Amniotic stem cell (primary cell): ENCODE measurements at places on chromosomes 2 and 18.
A peak's percentile ranks its signal among the peaks of the same experiment; 100 is the strongest.

DNA sequence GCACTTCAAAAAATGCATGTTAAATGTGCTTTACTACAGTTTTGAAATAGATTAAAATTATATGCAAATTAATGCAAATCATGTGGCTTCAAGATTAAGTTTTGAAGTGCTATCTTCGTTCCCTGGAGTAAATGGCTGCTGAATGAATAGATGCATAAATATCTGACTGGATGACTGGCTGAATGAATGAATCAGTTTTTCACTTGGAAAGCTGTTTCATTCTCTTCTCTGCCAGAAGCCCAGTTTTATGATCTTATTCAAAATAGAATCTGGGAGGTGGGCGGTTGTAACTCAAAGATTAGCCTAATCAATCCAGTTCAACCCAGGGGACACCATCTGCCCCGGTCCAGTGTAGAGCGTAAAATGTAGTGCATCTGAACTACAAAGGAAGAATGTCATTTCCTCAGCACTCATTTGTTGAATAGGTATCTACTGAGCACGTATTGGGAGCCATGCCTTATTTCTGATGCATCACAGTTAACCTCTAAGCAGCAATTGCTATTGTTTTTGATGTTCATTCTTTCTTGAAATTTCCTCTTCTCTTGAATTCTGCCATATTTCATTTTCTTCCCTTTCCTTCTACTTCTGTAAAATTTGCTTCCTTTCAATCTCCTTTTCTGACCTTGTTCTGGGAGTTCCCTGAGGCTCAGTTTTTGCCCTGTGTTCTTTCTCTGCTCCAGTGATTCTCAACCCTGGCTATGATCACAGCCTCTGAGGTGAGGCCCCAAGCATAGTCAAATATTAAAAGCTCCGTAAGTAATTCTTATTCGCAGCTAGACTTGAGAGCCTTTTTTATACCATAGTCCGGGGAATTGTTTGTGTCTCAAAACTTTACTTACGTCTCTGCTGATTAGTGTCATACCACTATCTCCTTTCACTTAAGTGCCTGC is 282.7 kb downstream of the PARD3B start:
- DNase-seq, result no peak

DNA sequence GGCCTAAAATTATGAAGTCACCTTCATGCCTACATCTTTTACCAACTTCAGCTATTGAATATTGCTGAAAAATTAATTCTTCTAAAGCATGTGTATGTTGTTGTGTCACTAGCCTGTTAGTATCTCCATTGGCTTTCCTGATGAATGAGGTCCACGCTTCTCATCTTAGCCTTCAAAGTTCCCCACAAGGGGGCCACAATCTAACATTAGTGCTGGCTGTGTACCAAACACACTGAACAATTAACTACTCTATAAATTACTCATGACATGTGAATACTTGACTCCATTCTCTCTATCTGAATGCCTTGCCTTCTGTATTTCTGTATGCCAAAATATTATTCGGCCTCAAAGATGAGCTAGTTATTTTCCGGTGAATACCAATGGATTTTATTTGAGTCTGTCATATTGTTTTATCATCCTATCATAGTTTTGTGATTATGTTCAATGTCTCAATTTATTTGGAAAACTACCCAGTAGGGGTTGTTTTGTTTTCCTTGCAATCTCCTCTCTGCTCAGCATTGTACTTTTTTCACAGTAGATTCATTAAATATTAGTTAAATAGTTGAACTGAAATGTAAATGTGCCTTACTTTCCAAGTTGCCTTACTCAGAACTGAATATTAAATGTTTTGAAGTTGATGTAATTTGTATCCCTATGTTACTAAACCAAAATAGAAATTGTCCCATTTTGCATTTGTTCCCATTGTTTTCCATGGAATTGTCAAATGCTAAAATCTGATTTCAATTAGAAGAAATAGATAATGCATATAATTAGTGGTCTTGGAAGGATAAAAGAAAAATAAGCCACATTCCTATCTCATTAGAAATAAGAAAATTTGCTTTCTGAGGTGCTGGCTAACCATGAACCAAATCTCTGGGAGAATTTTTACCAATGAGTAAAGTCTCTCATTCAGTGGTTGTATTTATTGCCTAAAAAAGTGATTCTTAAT is 208.4 kb upstream of the COL3A1 start:
- peak; percentile 5 for DNase-seq

DNA sequence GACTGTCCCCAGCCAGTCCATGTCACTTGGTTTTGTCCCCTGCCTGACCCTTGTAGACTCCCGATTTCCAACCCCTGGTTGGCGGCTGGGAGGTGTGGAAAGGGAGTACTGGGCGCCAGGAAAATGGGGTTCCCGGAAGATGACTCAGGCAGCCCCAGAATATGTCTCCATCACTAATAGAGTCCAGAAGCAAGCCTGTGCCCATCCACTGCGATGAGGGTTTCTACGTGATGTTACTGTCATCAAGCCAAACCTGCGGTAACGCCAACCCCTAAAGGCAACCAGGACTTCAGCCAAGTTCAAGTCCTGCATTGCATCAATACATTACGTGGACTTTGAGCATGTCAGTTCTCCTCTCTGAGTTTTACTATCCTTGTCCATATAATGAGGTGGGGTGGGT is 62.0 kb upstream of the TAF1B start:
- DNase-seq, result no peak

GRCh38 chr2:241224018-241224850 is 35.8 kb downstream of the ANO7 start:
- DNase-seq, result no peak

DNA sequence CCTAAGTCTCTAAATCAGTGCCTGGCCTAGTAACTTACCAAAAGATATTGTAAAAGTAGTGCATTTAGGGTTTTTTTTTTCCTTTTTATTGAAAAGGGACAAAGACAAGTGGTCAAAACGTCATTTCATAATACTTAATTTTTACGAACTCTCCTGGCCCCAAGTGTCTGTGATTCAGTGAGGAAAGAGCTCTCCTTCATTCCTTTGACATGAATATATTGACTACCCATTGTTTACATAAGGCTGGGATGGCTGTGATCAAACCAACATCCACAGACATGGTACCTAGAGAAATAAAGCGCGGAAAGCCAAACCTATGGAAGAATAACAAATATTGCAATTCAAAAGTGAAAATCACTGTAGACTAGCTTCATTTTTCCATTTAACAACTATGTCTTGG is 198.4 kb downstream of the BABAM2 start:
- DNase-seq, result no peak

- DNase-seq, result no peak
These were observed 40.4 kb downstream of the CYRIA start for GRCh38 chr2:16625201-16625729.

- DNase-seq, result no peak
These were observed 76.9 kb downstream of the KLF7 start for GRCh38 chr2:207088839-207089238.

DNA sequence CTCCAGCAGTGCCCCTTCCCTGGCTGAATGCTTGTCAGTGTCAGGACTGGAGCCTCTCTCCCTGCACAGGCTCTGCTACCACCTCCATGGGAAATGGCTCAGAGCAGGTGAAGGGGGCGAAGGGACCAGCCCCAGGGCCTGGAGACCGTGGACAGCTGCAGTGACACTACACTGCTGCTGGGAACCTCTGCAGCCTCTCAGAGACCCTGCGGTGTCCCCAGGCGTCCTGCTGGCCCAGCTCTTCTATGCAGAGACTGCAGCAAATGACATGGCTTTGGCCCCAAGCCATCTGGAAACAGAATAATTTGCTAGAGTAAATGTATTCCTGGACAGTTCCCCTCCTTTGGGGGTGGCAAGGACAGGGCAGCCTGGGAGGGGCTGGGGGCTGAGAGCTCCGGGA is 53.2 kb downstream of the CIB4 start:
- DNase-seq, result no peak

- no peak for DNase-seq
These were observed 2.7 kb downstream of the BMPR2 start for GRCh38 chr2:202378662-202379358.

GRCh38 chr2:223832241-223832903 is 5.0 kb downstream of the AP1S3 start:
- DNase-seq, result no peak

- DNase-seq, result no peak
These were observed 72.9 kb downstream of the PRKCE start for GRCh38 chr2:45724335-45724734.

DNA sequence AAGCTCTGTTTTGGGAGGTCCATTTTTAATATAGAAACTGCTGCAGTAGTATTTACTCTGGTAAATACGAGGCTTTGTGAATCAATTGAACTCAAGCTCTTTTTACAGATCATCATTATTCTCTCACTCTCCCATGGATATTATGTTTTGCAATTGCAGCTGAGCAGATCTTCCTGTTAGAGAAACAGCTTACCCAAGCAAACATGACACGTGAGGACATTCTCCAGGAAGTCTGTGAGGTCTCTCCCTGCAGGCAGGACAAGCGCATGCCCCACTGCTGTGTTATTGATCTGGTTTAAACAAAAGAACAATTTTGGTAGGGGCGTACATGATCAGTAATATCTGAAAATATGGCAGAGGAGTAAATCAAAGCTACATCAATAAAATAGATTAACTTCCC is 72.1 kb downstream of the COL6A3 start:
- DNase-seq, result no peak

DNA sequence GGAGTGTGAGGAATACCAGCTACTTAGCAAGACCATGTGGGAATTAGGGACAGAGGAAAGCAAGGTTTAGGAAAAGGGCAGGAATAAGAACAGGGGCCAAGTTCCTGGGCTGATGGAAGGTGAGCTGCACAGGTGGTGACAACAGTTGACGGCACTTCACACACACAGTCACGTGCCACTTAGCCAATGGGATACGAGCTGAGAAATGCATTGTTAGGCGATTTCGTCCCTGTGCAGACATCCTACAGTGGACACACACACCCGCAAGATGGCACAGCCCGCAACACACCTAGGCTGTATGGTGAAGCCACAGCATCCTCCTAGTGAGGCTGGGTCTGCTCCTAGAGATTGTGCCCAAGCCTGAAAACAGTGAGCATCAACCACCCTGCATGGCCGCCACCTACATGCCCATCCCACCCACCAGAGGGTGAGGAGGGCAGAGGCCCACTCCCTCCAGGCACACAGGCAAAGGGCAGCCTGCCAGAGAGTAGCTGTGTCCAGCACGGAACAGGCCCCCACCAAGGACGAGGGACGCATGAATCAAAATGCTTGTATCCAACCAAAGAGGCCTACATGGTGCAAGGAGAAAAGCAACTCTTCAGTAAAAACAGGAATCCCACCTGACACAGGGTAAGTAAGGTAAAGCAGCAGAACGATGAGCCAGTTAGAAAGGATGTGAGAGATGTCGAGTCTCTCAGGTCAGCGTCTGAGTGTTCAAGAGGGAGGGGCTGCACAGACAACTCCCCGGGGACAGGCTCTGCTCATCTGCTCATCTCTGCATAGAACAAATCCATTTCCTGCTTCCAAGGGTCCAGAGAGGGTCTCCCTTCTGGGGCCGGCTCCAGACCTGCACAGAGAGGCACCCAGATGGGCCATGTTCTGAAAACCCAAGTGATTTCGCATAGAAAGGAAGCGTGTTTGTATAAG is 51.3 kb downstream of the ZNF516 start:
- no peak for DNase-seq

GRCh38 chr18:58539659-58540380 is 89.1 kb downstream of the ALPK2 start:
- DNase-seq, result no peak

DNA sequence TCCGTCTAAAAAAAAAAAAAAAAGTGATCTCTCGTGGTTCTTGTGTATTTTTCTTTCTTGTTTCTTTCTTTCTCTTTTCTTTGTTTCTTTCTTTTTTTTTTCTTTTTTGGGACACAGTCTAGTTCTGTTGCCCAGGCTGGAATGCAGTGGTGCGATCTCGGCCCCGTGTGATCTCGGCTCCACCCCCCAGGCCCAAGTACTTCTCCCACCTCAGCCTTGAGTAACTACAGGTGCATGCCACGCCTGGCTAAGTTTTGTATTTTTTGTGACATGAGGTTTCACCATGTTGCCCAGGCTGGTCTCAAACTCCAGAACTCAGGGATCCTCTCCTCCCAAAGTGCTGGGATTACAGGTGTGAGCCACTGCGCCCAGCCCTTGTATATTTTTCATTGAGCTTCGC is 91.4 kb downstream of the TMEM237 start:
- DNase-seq, result no peak

DNA sequence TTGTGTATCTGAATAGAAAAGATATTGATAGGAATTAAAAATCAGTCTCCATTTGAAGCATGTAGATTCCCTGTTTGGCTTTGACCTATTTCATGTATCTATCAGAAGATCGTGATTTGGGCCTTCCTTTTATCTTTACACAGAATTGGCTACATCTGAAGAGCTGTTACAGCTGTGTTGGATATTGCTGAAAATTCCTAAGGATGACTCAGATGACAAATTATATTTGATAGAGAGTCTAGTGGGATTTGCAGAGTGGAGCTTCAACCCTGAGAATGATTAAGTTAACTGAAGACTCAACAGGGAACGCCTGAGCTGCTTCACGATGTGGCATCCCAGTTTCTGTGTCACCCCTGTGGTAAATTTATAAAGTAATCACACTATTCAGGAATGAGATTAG is 4.9 kb upstream of the COL3A1 start:
- no peak for DNase-seq

GRCh38 chr2:143688815-143689214 is 559.6 kb downstream of the ARHGAP15 start:
- no peak for DNase-seq

DNA sequence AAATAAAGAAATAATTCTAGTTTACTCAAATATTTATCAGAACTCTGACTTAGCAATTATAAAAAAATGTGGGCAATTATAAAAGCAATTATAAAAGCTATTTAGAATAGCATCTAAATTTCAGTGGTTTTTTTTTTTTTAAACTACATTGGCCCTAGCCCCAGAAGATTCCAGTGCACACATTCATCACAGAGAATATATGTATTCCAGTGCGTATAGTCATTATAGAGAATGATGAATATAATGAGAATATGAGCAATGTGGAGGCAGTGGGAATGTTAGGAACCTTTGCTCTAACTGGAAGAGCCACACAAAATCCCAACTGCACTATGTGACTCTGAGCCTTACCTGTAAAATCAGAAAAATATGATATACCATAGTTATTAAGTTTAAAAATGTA is 10.5 kb downstream of the MAP3K2 start:
- DNase-seq, result no peak

- DNase-seq, result no peak
These were observed 201.3 kb upstream of the GALNT5 start for GRCh38 chr2:157056200-157056676.

- no peak for DNase-seq
These were observed 444.0 kb downstream of the IRS1 start for GRCh38 chr2:226355600-226355999.

GRCh38 chr2:236818281-236819045 is 248.8 kb downstream of the ACKR3 start:
- no peak for DNase-seq

- DNase-seq, result no peak
These were observed 461.3 kb upstream of the FANCL start for GRCh38 chr2:58702302-58702885.
